ENCODE measurements at places on chromosomes 11 and 22.
A peak's percentile ranks its signal among the peaks of the same experiment; 100 is the strongest.

- peak; percentile 75 for DNase-seq
Measured at GRCh38 chr11:92329646-92330045, 105.0 kb downstream of the FAT3 start.

GRCh38 chr11:2480874-2481220 is 36.0 kb downstream of the KCNQ1 start:
- DNase-seq: no peak

DNA sequence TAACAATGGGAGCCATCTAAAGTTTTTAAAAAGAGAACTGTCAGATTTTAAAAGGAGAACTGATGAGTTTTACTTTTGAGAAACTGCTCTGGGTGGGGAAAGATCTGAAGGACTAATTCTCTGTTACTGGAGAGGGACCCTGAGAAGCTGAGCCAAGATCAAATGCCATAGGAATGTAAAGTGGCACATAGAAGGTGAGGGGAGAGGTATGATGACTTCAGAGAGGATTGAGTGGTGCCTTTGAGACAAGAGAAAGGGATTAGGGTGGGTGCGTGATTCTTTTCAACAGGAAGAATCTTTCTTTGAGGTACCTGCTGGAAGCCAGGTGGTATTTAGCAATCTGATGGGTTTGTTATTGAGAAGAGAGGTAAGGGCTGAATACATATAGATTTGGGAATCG is 9.0 kb downstream of the CRKL start:
- DNase-seq: no peak

DNA sequence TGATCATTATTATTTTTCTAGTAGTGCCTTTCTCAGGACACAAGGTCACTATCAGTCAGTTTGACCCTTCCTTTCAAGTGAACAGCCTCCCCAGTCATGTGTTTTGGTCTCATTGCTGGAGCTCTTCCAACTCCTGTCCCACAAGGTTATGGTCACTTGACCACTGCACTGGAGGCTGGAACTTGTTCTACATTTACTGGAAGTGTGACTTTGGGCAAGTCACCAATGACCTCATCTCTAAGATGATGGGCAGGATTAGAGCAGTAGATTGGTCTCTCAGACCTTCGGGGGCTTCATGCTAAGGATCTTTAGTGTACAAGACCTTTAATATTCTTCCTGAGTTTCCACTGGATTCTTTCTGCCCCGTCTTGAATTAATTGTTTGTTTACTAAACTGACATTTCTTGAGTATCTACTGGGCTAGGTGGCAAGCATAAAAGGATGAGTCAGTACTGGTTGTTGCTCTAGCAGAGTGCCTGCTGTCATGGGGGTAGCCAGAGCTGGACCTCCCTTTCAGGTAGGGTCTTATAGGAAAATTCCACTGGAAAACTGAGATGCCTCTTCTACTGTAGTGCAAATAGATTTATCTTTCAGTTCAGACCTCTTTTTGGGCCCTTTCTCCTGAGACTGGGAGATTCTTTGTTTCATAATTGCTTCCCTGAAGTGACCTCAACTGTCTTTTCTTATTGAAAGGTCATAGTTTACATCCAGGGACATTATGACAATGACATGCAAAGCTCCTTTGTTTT is 106.8 kb downstream of the GRAMD1B start:
- DNase-seq: no peak

GRCh38 chr11:36454551-36454940 is 55.5 kb downstream of the TRAF6 start:
- no peak for DNase-seq

DNA sequence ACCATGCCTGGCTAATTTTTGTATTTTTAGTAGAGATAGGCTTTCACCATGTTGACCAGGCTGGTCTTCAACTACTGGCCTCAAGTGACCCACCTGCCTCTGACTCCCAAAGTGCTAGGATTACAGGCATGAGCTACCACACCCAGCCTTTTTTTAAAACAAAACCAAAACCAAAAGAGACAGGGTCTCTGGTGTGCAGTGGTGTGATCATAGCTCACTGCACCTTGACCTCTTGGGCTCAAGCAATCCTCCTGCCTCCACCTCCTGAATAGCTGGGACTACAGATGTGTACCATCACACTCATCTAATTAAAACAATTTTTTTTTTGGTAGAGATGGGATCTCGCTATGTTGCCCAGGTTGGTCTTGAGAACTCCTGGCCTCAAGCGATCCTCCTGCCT is 77.7 kb downstream of the PTPRJ start:
- DNase-seq: no peak

- DNase-seq: no peak
Measured at GRCh38 chr11:102934735-102935134, 20.8 kb downstream of the MMP13 start.

DNA sequence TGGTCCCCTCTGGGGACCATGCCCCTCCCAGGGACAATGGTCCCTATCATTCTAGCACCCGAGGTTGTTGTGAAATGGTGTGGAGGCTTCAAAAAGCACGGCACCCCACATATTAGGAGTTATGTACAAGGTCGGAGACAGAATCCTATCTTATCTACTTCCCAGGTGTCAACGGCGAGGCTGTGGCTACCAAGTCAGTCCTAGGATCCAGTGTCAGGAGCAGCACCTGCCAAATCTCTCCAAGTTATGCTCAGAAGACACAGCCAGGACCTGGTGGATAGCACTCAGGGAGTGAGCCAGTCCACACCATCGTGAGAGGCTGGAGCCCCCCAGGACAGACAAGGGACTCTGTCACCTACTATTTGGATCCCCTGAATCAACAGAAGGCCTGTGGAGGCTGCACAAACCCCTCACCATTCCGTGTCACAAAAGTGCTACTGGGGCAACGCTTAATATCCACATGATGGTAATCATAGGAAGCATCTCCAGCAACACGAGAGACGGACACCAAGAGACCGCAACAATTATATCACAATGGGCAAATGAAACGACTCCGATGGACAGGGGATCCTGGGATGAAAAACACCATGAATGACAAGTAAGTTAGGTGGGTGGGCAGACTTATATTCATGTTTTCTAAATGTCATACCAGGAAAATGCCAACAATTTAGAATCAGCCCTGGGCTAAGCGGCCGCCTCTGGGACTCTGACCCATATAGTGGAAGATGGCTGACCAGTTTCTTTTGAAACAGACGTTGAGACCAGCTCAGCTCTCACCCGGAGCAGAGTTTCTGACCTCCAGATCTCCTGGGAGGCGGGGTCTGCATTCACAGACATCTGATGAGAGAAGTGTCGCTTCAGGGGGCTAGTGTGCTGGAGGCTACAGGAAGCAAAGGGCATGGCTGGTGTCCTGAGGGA is 108.4 kb downstream of the MED15 start:
- DNase-seq: no peak

DNA sequence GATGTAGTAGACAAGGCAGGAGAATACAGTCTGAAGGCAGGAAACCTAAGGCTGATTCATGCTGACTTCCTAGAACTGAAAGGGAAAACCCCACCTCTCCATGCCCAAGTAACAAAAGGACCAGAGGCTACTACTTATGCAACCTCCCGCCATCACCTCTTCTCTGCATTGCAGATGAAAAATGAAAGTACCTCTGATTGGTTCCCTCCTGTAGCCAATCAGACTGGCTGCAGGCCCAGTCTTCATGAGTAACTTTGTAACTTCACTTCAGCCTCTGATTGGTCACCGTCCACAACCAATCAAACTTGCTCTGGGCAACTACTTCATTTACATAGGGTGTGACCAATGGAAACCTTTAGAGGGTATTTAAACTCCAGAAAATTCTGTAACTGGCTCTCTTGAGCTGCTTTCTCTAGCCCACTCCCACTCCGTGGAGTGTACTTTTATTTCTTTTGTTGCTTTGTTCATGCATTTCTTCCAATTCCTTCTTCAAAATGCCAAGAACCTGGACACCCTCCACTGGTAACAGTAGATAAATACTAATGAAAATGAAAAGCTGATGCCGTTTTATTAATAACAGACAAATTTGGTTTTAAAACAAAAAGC is 5.2 kb upstream of the MAP6 start:
- DNase-seq: peak; percentile 42

DNA sequence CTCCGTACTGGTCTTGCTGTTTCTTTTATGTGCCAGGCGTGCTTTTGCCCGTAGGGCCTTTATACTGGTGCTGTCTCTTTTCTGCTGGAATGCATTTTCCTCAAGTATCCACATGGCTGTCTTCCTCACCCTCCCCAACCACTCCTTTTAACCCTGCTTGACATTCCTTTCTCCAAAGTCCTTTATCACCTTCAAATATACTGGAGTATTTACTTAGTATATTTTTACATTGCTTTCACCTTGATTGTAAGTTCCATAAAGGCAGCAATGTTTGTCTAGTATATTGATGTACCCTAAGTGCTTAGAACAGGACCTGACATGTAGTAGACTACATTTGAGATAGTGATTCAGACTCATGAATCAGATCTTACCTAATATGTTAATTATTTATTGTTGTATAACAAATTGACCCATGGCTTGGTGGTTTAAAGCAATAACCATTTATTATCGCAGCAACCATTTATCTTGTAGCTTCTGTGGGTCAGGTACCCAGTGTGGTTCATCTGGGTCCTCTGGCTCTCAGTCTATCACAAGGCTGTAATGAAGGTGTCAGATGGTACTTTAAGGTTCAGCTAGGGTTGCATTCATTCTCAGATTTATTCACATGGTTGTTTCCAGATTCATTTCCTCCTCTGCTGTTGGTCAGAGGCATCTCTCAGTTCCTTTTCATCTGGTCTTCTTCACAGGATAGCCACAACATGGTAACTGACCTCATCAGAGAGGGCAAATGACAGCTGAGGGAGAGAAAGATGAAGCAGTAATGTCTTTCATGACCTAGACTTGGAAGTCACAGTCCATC is 34.2 kb downstream of the DDX10 start:
- DNase-seq: peak; percentile 41

GRCh38 chr11:75893251-75893650 is 78.2 kb downstream of the UVRAG start:
- DNase-seq: no peak

- peak; percentile 9 for DNase-seq
Measured at GRCh38 chr11:99069856-99070444, 49.2 kb downstream of the CNTN5 start.

DNA sequence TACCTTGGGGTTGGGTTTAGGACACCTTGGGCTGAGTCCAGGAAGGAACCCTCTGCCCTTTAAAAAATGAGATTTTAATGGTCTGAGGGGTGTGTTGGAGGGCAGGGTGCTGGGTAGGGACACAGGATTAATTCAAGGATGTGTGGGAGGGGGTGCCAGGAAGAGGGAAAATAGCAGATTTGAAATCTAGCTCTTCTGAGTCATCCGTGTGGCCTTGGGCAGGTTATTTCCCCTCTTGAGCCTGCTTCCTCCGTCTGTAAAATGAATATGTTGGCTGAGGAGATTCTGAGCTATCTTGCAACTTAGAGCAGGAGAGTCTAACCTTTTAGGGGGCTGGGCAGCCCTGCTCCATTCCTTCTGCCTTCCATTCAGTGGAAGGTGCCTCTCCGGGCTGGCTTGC is 3.0 kb downstream of the TSPAN18 start:
- no peak for DNase-seq

GRCh38 chr22:46923394-46923793 is 160.9 kb downstream of the TBC1D22A start:
- DNase-seq: no peak

DNA sequence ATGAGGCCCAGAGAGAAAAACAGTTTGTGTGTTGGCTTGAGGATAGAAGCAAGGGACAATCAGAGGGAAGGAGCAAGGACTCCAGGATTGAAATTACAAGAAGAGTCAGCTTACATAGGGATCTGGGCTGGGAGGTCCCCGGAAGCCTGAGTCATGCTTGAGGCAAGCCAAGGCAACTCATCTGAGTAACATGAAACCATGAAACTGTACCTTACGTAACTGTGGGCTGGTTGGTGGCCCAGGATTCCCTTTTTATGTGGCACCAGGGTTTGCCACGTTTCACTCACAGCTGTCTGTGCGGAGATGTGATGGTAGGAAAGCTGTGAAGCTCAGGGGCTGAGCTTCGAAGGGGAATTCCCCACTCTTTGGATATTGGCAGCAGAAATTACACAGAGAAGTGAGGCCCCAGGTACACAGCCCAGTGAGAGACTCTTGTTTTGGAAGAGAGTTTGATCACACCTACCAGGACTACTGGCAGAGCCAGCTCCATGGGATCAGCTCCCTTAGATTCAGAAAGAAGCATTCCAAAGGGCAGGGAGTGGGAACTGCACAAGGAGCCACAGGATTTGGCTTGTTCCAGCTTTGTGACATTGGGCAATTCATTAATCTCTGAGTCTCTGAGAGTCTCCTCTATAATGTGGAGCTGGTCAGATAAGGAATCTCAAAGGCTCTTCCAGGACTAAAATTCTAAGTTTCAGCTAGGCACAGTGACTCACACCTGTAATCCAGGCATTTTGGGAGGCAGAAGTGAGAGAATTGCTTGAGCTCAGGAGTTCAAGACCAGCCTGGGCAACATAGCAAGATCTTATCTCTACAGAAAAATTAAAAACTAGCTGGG is 7.8 kb downstream of the SLC5A1 start:
- DNase-seq: peak; percentile 88

DNA sequence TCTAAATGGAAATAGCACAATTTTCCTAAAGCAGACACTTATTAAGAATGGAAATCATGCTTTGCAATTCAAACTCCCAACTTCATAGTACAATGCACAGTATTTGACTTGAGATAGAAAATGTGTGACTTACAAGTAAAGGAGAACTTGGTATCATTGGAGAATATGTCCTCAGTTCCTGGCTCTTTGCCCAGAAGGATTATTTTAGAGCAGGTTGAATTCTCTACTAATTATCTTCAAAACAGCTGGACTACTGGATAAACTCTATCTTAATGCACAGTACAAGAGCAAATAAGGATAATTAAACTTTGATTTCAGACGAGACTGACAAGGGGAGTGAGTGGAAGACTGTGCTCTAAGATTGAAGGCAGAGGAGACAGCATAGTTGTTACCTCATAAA is 839.4 kb downstream of the OPCML start:
- DNase-seq: no peak
